ENCODE measurements at places on chromosomes 4 and X.

- DNase-seq, result peak; percentile 52
Measured at GRCh38 chrX:72272868-72273267, 4.2 kb downstream of the RPS4X start.

- DNase-seq, result no peak
Measured at GRCh38 chrX:65406532-65406931, 128.1 kb downstream of the LAS1L start.

- no peak for DNase-seq
Measured at GRCh38 chr4:26462874-26463273, 27.4 kb downstream of the CCKAR start.

- no peak for DNase-seq
Measured at GRCh38 chr4:146545102-146545501, 23.4 kb upstream of the SLC10A7 start.

- no peak for DNase-seq
Measured at GRCh38 chr4:53015681-53016080, 153.6 kb downstream of the RASL11B start.

DNA sequence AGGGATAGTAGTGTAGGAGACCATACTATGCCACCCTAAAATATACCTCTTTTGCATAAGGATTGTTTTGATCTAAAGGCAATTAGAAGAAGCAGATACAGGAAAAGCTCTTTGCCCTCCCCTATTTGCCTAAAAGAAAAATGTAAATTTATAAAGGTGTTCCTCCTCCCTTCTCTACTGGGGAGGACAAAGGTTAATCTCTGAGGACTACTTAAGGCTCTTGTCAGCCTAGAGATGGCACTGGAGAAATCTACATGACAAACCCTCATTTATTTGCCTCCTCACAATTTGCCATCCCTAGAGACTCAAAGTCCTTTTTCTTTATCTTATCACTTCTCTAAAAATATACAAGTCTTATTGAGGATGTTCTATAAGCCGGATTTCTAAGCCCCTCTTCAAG is 1021.8 kb downstream of the STPG2 start:
- DNase-seq, result no peak

GRCh38 chrX:9980927-9981326 is 13.8 kb downstream of the CLDN34 start:
- no peak for DNase-seq

GRCh38 chr4:76610751-76611547 is 175.9 kb downstream of the SHROOM3 start:
- peak; percentile 86 for DNase-seq
